Thoracic aorta (tissue), 2 donors: ENCODE measurements at places on chromosomes 6 and 20.

- no peak for DNase-seq
Measured at GRCh38 chr20:54723723-54724122, 248.3 kb downstream of the DOK5 start.

- DNase-seq, result no peak
Measured at GRCh38 chr20:50339466-50339901, 148.9 kb downstream of the CEBPB start.

GRCh38 chr6:21836772-21837425 lies 243.3 kb downstream of the SOX4 start:
- no peak for DNase-seq

DNA sequence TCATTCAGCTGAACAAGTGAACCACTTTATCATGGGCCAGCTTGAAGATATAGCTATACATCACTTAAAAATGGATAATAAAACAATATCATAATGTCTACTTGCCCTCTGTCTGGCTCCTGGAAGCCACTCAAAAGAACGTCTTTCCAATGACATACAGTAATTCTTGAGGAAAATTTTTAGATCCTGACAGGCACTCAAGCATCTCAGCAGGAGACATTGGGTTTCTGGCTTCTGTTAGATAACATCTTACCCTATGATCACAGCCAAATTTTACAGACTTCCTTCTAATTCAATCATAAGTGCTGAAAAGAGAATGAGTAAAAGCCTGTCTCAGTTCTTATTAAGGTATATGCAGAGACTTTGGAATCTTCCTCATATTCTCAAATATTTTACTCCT lies 330 bp downstream of the CGA start:
- no peak for DNase-seq

- no peak for DNase-seq
Measured at GRCh38 chr6:31567531-31568370, 4.3 kb upstream of the LTA start.

GRCh38 chr6:135215160-135215559 lies 34.1 kb downstream of the MYB start:
- DNase-seq, result no peak

DNA sequence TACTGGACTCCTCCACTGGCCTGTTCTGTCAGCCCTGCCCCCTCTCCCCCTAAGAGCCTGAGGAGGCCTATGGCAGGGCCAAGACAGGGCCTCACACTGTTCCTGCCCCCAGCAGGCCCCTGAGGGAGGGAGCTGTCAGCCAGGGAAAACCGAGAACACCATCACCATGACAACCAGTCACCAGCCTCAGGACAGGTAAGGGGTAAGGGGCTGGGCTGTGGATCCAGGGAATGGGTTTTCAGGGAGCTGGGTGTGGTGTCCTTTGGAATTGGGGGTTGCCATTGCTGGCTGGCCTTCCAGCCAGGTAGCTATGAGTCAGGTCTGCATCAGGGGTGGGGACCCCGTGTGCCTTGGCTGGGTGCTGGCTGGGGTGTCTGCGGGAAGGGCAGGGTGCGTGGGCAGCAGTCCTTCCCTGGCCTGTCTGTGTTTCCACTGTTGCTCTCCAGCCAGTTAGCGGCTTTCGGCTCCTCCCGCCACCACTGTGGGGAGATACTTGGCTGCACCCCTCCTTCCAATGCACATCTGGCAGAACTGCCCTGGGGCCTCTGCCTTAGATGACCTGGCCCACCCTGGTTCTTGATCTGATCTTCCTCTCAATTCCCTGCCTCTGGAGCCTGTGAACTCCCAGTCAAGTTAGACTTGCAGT lies 3.9 kb downstream of the SLC29A1 start:
- no peak for DNase-seq

DNA sequence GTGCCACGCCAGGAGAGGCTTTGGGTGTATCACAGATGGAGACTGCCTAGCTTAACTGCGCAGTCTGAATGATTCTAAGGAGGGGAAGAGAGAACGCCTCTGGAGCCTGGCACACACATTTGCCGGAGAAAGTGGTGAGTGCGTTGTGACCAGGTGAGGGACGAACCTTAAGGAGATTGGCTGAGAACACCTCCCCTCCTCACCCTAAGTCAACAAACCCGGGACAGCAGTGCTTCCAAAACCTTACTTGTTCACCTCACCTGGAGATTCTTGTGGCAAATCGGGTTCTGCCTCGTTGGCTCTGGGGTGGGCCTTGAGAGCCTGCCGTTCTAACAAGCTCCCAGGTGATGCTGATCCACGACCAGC lies 9.4 kb downstream of the SYNJ2 start:
- no peak for DNase-seq

- DNase-seq, result no peak
Measured at GRCh38 chr20:45991616-45992015, 17.1 kb upstream of the MMP9 start.
